Glomerular endothelial cell (primary cell): ENCODE measurements at places on chromosomes 2 and 18. TPM values are rescaled to one million over a fixed set of nuclear protein-coding genes. Genes with fewer than 3 reads are reported as not detected.

The GNLY gene
- not detected in 2 replicates for total RNA-seq

The TRIM43 gene
- not detected in 2 replicates for total RNA-seq

The NGEF gene
- total RNA-seq = 0.19 and 0.47 TPM in 2 replicates

The CHMP1B gene
- 47.5 and 57.8 TPM in 2 replicates for total RNA-seq

The EVA1A gene
- total RNA-seq = 114 and 140 TPM in 2 replicates

The IL18R1 gene
- 4.5 and 5.3 TPM in 2 replicates for total RNA-seq

The CYP1B1 gene
- 6.4 and 11.9 TPM in 2 replicates for total RNA-seq

The ASB1 gene
- 16.7 and 23.2 TPM in 2 replicates for total RNA-seq

The IL36A gene
- not detected in 2 replicates for total RNA-seq

The TGFA gene
- total RNA-seq = 0.93 and 3.7 TPM in 2 replicates

The NOL4 gene
- total RNA-seq = 0.05 TPM in 1 of 2 replicates, not detected in the other

The CD207 gene
- not detected in 2 replicates for total RNA-seq

The IL1A gene
- 3.9 and 4.5 TPM in 2 replicates for total RNA-seq

The CFC1B gene
- total RNA-seq = not detected in 2 replicates

The TANC1 gene
- 80.0 and 103 TPM in 2 replicates for total RNA-seq

The ST8SIA5 gene
- total RNA-seq = 0.24 and 2.6 TPM in 2 replicates

The PLCD4 gene
- 0.05 and 0.93 TPM in 2 replicates for total RNA-seq

The NT5C1B gene
- not detected in 2 replicates for total RNA-seq

The PLA2R1 gene
- 6.6 and 14.5 TPM in 2 replicates for total RNA-seq

The CYP27C1 gene
- total RNA-seq = 1.9 and 2.3 TPM in 2 replicates

The OSR1 gene
- 0.10 and 1.3 TPM in 2 replicates for total RNA-seq

The LIMS1 gene
- 434 and 491 TPM in 2 replicates for total RNA-seq

The MAB21L4 gene
- total RNA-seq = not detected in 2 replicates

The UGT1A4 gene
- total RNA-seq = 0.12 TPM in 1 of 2 replicates, not detected in the other

The ADD2 gene
- total RNA-seq = 0.47 and 0.68 TPM in 2 replicates

The DQX1 gene
- not detected in 2 replicates for total RNA-seq

The NTSR2 gene
- total RNA-seq = not detected in 2 replicates

The CENPA gene
- 3.6 and 4.6 TPM in 2 replicates for total RNA-seq

The BOLL gene
- not detected in 2 replicates for total RNA-seq

The AP1S3 gene
- 5.9 and 6.7 TPM in 2 replicates for total RNA-seq

The NDUFB3 gene
- total RNA-seq = 73.9 and 92.0 TPM in 2 replicates

The TUBA3E gene
- total RNA-seq = not detected in 2 replicates

The LOXHD1 gene
- total RNA-seq = not detected in 2 replicates

The CTLA4 gene
- total RNA-seq = not detected in 2 replicates

The ALPG gene
- total RNA-seq = not detected in 2 replicates

The TLX2 gene
- not detected in 2 replicates for total RNA-seq

The CHRNA1 gene
- total RNA-seq = 1.9 and 21.1 TPM in 2 replicates

The PJVK gene
- total RNA-seq = 0.15 and 3.4 TPM in 2 replicates

The COLEC12 gene
- 13.2 and 31.7 TPM in 2 replicates for total RNA-seq

The FAM110C gene
- total RNA-seq = 0.34 TPM in 1 of 2 replicates, not detected in the other

The KIF5C gene
- 0.58 and 1.6 TPM in 2 replicates for total RNA-seq

The TCF23 gene
- not detected in 2 replicates for total RNA-seq

The NAT8 gene
- not detected in 2 replicates for total RNA-seq

The GKN1 gene
- total RNA-seq = not detected in 2 replicates

The SLC38A11 gene
- 0.34 TPM in 1 of 2 replicates, not detected in the other for total RNA-seq

The HOXD10 gene
- total RNA-seq = 1.3 and 2.0 TPM in 2 replicates

The SERPINB7 gene
- total RNA-seq = 0.58 and 0.82 TPM in 2 replicates

The PARD3B gene
- 7.7 and 10.3 TPM in 2 replicates for total RNA-seq

The TMEM17 gene
- 2.5 and 2.9 TPM in 2 replicates for total RNA-seq

The CYRIA gene
- 16.0 and 19.4 TPM in 2 replicates for total RNA-seq
